ENCODE measurements at places on chromosomes 6 and 20.

- DNase-seq: no peak
Observed at GRCh38 chr20:34581341-34582184, 23.0 kb downstream of the MAP1LC3A start.

DNA sequence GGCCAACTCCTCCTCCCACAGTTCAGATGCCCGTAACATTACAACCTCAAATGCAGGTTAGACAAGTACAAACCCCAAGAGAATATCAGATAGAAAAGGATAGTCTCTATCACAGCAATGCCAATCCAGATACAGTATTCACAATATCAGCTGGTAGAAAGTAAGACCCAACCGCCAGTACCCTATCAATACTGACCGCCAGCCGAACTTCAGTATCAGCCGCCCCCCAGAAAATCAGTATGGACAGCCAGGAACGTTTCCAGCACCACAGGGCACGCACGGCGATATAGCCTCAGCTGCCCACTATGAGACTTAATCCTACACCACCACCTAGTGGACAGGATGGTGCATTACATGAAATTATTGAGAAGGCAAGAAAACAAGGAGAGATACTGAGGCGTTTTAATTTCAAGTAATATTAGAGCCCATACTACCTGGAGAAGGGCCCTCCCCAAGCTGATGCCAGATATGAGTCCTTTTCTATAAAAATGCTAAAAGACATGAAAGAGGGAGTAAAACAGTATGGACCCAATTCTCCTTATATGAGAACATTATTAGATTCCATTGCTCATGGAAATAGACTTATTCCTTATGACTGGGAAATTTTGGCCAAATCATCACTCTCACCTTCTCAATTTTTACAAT lies 17.6 kb upstream of the EIF2S2 start:
- DNase-seq: peak; percentile 47

DNA sequence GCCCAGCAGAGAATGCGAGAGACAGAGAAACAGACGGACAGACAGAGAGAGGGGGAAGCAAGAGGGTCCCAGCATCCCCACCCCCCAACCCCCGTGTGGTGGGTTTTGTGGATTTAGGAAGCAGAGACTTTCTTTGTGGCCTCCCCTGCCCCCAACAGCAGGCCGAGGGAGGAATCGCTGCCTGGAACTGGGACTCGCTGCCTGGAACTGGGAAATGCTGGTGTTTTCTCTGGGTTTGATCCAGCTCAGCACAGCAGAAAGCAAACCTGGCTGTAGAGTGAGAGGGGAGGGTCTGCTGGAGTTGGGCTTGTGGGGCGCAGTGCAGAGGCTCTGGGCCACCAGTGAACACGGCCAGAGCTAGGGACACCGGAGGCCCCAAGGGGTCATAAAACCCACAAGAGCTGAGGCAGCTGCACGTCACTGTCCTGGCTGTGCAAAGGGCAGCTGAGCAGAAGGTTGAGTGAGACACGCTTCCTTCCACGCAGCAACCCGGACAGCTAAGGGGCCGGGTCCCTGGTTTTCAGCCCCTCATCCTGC lies 181.8 kb downstream of the TAF4 start:
- no peak for DNase-seq

- no peak for DNase-seq
Observed at GRCh38 chr20:48754292-48754691, 73.5 kb downstream of the PREX1 start.

- DNase-seq: no peak
Observed at GRCh38 chr6:63764318-63764916, 128.8 kb downstream of the PHF3 start.

DNA sequence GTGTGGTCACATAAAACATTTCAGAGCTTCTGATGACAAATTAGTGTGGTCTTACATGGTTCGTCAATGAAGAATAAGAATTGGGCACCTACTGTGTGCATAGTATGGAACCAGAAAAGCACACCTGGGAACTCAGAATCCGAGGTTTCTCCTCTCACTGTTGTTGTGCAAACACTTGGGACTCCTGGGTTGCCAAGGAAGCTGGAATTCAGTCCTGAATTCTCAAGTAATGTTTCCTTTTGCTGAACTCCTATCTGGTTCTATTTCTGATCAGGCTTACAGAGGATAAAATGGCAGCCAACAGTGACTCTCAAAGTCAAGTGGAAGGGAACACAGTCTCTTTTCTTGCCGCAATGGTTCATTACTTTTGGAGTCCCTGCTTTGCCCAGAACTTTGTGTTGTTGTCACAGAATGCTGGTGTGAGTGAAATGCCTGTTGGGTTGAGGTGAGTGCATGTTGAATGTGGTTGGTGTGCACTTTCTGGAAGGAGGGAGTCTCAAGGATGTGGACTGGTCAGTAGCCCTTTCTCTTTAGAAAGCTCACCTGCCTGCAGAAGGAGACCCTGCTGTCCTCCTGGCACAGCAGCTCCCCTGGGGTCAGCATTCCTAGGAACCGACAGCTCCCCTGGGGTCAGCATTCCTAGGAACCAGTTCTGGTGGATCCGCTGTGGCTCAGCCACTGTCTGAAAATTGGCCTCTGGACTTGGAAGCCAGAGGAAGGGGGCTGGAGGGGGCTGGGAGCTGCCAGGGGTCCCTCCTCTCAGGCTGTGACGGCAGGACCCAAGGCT lies 1.4 kb downstream of the UNC93A start:
- no peak for DNase-seq

- DNase-seq: no peak
Observed at GRCh38 chr6:9610620-9611415, 804.1 kb downstream of the TFAP2A start.

DNA sequence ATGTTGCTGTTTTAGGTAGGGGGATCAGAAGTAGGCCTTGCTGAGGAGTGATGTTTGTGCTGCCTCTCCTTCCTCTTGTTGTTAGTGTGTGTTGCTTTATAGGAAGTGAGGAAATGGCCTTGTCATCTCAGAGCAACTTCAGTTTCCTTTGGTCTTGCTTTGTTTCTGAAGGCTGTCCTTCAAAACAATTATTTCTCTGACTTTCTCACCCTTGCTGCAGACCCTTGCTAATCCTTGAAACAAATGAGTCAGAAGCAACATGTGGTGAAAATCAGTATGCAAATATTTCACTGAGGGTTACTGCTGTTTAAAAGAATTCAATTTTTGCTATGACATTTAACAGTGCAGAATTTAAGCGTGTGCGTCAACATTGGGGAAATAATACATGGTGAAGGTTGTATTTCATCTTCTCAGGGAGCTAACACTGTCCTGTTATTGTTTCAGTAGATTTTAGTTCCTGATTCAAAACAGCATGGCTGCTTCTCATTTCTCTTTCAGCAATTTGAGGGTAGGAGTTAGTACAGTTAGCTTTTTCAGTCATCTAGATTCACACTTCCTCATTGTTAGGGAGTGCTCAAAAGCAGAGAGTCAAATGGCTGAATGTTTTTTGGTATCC lies 13.8 kb downstream of the RNF144B start:
- DNase-seq: no peak

GRCh38 chr20:13494019-13494418 lies 144.7 kb downstream of the TASP1 start:
- DNase-seq: no peak

GRCh38 chr6:2454180-2454579 lies 208.8 kb upstream of the GMDS start:
- no peak for DNase-seq

- no peak for DNase-seq
Observed at GRCh38 chr6:6543181-6543879, 45.2 kb upstream of the LY86 start.

DNA sequence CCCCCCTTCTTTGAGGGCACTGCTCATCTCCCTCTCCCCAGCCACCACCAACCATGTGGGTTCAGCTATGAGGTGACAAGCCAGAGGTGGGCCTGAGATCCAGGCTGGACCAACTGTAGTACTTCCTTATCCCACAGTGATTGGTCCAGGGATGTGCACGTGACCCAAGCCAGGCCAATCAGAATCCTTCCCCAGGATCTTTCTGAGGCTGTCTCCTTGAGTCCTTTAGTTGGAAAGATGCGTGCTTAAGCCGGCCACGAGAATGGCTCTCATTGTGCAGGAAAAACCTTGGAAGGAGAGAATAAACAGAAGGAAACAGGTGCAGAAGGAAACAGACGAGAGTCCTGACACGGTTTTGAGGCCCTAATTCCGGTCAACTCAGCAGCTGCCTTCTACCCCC lies 39.2 kb downstream of the ZC3H12D start:
- no peak for DNase-seq
